Cardiac septum (tissue), 1 donor: ENCODE measurements at places on chromosomes 4 and X. TPM values are rescaled to one million over a fixed set of nuclear protein-coding genes. Genes with fewer than 3 reads are reported as not detected.

DNA sequence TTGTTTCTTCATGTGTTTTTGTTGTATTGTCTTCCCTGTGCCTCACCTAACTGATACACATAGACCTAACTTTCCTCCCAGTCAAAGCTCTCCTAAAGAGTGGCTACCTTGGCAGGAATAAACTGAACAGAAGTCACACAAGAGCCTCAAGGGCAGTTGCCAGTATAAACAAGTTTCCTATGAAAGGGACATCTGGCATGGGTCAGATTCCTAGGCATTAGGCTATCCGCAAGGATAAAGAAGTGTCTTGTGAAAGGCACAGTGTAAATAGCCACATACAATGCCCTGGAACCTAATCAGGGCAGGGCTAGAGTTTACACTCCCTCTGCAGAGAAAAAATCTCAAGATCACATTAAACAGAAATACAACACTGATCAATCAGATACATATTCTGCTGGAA, 220.8 kb downstream of the SPANXN3 start:
- no peak for DNase-seq

GRCh38 chr4:115121351-115122043, 8.1 kb upstream of the NDST4 start:
- no peak for DNase-seq

- DNase-seq: no peak
Observed at GRCh38 chrX:101759000-101759399, 99.3 kb upstream of the ARMCX2 start.

- DNase-seq: peak; percentile 65
Observed at GRCh38 chr4:2077537-2078460, 18.7 kb downstream of the NAT8L start.

DNA sequence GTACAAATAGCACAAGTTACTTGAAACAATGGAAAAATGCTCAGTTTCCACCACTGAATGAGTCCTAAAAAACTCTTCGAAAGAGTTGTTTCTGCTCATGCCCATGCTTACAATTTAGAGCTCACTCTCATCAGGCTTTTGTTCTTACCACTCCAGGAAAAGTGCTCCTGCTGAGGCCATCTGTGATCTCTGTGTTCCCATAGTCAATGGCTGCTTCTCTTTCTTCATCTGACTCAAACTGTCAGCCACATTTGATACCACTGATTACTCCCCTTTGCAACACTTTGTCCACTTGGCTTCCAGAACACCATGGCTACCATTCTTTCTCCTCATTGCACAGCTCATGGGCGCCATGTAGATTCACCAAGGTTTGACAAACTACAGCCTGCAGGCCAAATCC, 80.0 kb upstream of the SLC34A2 start:
- DNase-seq: no peak

- DNase-seq: no peak
Observed at GRCh38 chr4:168028970-168029597, 63.3 kb upstream of the ANXA10 start.

- DNase-seq: no peak
Observed at GRCh38 chrX:49840679-49841078, 11.6 kb downstream of the PAGE4 start.

- DNase-seq: no peak
Observed at GRCh38 chrX:24838629-24839028, 144.9 kb downstream of the POLA1 start.

DNA sequence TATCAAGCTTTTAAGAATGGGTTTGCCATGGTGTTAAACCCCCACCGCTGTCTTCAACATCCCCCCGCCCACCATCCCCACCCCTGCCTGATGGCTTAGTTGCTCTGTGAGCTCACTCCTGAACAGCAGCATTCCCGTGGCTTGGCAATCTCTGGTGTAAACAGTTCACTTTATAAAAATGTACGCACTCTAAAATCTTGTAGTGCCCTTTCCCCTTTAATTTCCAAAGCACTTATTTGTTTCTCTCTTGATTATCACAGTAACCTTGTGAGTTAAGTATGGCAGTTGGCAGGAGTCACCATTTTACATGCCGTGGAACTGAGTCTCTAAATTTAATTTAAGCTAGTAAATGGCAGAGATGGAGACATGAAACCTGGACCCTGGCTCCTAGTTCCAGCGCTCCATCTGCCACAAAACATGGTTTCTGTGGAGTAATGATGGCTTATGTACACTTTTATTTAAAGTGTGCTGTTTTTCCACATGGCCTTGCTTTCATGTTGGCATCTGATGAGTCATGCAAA, 123.1 kb downstream of the AFF1 start:
- DNase-seq: no peak

GRCh38 chr4:66034262-66034661, 364.0 kb upstream of the EPHA5 start:
- DNase-seq: no peak

DNA sequence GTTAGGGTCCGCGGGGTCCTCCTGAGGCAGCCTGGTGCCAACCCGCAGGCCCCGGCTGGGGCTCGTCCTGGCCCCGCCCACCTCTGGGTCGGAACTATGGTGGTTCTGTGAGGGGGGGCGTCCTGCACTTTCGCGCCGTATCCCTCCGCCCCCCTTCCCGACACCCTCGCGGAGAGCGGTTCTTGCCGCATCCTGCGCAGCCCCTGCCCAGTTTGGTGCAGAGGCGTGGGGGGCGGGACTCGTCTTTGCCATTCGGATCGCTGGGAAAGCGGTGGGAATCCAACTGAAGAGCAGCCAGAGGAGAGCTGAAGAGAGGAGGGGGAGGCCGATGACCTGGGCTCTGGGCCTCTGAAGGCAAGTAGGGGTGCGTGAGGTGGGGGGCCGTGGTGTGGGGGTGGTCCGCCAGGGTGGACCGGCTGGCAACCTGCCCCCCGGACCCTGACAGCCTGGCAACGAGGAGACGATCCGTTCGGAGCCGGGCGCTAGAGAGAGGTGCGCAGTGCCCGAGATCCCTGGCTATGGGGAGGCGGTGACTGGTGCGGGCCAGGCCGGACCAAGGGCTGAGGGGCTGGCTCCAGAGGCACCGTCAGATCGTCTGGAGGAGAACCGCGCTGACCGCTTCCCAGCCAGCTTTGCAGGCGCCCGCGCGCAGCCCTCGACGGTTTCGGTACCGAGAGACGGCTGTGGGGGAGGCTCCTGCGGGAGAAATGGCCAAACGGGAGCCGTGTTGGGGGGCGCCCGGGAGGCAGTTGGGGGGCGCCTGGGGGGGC, at the start of gene GPRASP1:
Gene GPRASP1 (plus strand): TSS at position 242 of the 770 bp plus-strand sequence. CDS start 2,431 bp downstream, outside the sequence.
- DNase-seq: peak; percentile 82

- no peak for DNase-seq
Observed at GRCh38 chr4:178808106-178808505, 1365.9 kb upstream of the AGA start.

DNA sequence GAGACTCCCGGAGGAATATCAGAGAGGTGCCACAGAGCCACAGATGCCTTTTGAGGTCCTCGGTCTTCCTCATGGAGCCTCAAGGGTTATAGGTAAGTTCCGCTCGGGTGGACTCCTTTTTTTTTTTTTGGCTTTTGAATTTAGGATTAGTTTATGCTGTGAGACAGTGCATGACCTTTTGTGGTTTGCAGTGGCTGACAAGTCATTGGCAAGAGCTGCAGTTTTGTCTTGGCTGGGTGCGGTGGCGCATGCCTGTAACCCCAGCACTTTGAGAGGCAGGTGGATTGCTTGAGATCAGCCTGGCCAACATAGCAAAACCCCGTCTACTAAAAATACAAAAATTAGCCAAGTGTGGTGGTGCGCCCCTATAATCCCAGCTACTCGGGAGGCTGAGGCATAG, 4.5 kb upstream of the GRSF1 start:
- DNase-seq: no peak

DNA sequence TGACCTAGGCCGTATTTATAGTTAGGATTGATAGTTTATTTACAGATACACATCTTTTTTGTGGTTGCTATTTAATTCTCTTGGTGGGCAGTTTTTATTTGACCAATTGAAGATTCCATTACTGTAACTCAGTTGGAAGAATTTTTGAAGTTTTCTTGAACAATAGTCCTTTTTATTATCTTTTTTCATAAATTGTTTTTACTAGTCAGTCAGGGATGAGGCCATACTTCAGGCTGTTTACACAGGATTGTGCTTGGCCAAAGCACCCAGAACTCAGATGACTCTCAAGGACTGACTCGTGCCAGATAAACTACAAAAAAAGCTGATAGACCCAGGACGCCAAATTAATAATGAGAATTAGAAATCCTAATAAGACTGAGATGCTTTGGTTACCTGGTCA, 7.0 kb downstream of the HERC3 start:
- no peak for DNase-seq

GRCh38 chr4:15233626-15234025, 194.2 kb upstream of the C1QTNF7 start:
- no peak for DNase-seq

DNA sequence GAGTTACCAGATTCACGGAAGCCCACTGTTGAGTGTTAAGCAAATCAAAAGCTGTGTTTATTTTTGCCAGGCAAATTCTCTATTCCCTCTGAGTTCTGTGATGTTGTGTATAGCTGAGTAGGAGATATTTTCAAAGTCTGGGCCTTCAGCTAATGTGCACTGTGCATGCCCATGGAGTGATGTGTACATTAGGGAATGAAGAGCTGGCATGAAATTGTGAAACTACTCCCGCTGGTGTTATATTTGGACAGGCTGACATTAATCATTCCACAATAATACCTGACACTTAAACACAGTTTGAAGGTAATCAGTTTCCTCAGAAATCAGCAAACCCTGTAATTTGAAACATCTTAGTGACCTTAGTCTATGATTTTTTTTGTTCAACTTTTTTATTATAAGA, 88.1 kb upstream of the MBNL3 start:
- no peak for DNase-seq

GRCh38 chr4:172740434-172740833, 428.2 kb upstream of the GALNT7 start:
- DNase-seq: no peak

DNA sequence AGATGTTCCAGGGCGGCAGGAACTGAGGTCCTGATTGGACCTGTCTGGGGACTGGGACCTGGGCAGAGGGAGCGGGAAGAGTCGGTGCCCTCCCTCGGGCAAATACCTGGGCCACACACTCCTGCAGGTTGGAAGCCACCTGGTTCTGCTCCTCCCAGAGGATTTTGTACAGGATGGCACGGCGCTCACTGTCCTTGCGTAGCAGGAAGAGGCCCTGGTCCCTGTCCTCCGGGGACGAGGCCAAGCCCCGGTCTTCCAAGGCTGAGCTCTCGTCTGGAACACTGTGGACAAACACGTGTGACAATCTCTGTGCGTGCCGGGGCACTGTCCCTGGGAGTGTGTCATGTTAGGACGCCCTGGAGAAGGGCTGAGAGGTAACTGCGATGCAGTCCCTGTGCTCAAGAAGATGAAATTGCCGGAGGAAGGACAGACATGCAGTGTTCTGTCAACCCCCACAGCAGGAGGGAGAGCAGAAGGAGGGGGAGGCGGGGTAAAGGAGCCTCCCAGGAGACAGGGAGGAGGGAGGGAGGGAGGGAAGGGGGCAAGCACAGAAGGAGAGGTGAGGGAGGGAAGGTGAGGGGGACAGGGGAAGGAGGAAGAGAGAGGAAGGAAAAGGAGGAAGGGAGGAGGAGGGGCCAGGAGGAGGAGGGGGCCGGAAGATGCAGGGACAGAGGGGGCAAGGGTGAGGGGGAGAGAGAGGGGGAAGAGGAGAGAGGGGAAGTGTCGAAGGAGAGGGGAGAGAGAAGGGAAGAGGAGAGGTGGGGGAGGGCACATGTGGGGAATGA, 29.0 kb downstream of the PDHA1 start:
- DNase-seq: no peak

- DNase-seq: no peak
Observed at GRCh38 chr4:158314756-158315487, 104.6 kb downstream of the TMEM144 start.

GRCh38 chr4:108149588-108150380, 18.9 kb downstream of the LEF1 start:
- no peak for DNase-seq

GRCh38 chrX:13093529-13094140, 49.2 kb upstream of the FAM9C start:
- no peak for DNase-seq

DNA sequence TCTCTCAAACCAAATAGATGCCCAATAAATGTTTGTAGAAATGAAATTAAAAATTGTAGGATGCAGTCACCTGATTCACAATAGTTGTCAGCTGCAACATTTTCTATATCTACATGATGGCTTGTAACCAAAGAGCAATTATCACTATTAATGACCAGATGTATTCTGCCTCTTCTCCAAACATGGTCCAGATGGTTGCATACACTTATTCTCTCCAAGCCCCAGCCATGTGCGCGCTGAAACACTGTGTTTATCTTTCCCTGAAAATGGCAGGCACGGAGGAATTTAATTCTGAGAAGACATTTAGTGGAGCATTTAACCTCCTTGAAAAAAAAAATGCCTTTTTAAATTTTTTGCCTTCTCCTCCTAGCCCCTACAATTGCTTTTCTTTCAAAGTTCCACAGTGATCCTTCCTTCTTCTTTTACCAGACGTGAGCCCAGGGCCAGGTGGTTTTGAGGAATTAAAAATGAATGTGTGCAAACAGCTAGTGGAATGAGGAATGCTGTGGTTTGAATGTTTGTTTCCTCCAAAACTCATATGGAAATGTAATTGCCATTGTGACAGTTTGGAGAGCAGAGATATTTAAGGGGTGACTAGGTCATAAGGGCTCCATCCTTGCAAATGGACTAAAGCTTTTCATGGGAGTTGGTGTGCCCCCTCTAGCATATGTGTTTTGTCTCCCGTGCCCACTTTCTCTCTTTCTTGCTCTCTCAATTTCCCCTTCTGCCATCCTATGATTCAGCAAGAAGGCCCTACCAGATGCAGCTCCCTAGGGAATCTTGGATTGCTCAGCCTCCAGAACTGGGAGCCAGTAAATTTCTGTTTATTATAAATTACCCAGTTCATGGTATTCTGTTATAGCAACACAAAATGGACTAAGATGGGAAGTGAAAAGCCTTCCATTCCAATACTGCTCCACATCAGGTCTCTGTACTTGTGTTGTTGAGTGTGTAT, 136.0 kb downstream of the GABRB1 start:
- no peak for DNase-seq

- DNase-seq: no peak
Observed at GRCh38 chr4:182853731-182854330, 63.4 kb downstream of the DCTD start.

DNA sequence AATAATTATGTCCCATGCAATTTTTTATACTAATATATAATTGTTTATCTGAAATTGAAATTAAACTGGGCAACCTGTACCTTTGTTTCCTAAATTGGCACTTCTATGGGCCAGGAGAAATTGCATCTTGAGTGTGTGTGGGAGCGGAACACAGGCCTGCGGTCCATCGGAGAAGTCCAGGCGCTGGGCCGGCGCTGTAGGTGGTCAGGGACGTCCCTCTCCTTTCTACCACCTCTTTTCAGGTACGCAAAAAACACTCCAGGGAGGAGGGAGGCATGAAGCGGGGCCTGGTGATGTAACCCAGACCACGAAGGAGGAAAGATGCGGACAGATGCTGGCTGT, 717 bp downstream of the MGAT4D start:
- no peak for DNase-seq

- no peak for DNase-seq
Observed at GRCh38 chr4:24056289-24056688, 166.4 kb upstream of the PPARGC1A start.

GLA gene
- 6.8 TPM for total RNA-seq

DMRTC1B gene
- not detected for total RNA-seq

TCEAL4 gene
- total RNA-seq: 68.0 TPM

ARHGAP4 gene
- total RNA-seq: 22.9 TPM

CT45A10 gene
- not detected for total RNA-seq

GAGE1 gene
- total RNA-seq: not detected
